ENCODE measurements at places on chromosomes 7 and 10. TPM values are rescaled to one million over a fixed set of nuclear protein-coding genes. Genes with fewer than 3 reads are reported as not detected.

The OR2A42 gene
- not detected for total RNA-seq

The OPN4 gene
- total RNA-seq: not detected

The CHAT gene
- total RNA-seq: not detected

The MRLN gene
- total RNA-seq: not detected

The CRYGN gene
- total RNA-seq: not detected

The TMEM229A gene
- total RNA-seq: not detected

The CUBN gene
- 0.56 TPM for total RNA-seq

The TSPAN14 gene
- total RNA-seq: 100 TPM

The MNX1 gene
- not detected for total RNA-seq

The TUBB8 gene
- total RNA-seq: not detected

The CALML3 gene
- total RNA-seq: not detected

The CALD1 gene
- 0.47 TPM for total RNA-seq

The EPHA1 gene
- total RNA-seq: 0.47 TPM

The SPDYE5 gene
- total RNA-seq: 0.15 TPM

The CNNM1 gene
- not detected for total RNA-seq

The PPIA gene
- 1,935 TPM for total RNA-seq

The ZPBP gene
- total RNA-seq: not detected

The HPSE2 gene
- not detected for total RNA-seq

The PDE1C gene
- total RNA-seq: not detected

The CYP3A7 gene
- total RNA-seq: not detected

The TRIM24 gene
- 17.7 TPM for total RNA-seq

The TSPAN33 gene
- 6.1 TPM for total RNA-seq

The LRRC18 gene
- not detected for total RNA-seq

GRCh38 chr10:48231699-48232315, 42.7 kb downstream of the FRMPD2 start:
- DNase-seq: peak; percentile 37

GRCh38 chr10:13231808-13232207, 2.4 kb downstream of the UCMA start:
- no peak for DNase-seq

DNA sequence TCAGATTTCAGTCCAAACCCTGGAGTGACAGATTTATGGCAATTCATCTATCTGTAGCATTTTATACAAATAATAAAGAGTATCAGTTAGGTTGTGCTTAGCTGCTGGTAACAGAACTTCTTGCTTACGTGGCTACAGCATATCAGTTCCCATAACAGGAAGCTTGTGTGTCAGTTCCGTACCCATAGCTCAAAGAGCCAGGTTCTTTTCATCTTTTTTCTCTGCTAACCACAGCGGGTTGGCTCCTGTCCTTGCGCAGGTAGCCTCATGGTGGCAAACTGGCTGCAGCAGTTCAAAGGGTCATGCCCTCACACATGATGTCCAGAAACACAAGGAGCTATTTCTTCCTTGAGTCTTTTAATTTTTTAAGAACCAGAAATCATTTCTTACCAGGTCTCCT, 1041.8 kb downstream of the GATA3 start:
- no peak for DNase-seq

GRCh38 chr7:51477323-51477722, 160.7 kb upstream of the COBL start:
- no peak for DNase-seq

GRCh38 chr10:77967611-77968022, 41.1 kb upstream of the DLG5 start:
- DNase-seq: no peak

DNA sequence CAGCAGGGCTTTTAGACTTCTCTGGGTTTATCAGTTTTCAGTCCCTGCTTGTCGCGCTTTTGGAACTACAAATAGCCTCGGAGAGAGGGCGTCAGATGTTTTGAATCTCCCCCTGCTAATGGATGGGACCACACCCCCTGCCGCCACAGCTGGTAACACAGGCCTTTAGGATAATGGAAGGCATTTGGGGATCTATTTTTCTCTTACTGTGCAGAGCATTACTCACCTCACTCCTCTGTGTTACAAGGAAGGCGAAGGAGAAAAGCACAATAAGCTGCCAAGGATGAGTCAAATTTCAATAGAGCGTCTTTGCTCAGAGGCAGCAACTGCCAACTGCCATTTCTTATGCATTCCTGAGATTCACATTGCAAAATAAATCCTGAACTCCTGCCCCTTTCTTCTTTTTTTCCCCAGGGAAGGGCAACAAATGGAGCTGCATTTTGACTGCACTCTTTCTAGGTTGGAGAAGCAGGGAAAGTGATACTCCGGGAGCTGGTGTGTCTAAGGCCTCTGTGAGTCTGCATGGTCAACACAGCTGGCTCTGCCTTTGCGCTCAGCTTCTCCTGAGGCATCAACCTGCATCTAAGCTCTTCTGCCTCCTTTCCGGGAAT, 31.5 kb upstream of the SMNDC1 start:
- no peak for DNase-seq

DNA sequence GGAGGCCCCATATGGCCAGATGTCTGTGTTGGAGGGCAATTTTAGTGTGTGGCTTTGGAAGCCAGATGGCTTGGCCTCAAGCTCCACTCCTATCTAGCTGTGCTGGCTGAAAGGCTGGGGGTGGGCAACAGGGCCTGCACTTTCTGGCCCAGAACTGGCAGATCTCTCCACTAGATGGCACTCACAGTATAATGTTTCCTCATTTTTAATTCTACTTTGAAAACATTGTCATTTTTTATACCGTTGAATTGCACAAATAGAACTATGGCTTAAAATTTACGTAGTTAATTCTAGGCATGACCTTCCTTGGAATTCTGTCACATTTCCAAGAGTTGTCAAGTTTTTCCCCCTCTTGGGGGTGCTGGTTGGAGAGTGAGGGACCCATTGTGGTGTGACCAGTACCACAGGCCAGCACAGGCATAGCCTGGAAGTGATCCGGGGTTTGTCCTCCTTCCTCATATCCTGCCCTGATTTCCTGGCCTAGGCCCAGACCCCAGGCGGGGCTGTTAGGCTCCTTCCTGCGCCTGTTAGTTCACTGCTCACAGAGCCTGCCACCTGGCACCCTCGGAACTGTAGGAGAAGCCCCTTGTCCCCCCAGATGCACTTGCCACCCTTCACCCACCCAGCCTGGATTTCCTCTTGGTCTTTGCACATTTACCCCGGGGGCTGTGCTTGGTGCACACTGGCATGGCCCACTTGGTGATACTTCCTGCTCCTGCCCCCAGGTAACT, 52.8 kb downstream of the ARHGAP22 start:
- peak; percentile 41 for DNase-seq

DNA sequence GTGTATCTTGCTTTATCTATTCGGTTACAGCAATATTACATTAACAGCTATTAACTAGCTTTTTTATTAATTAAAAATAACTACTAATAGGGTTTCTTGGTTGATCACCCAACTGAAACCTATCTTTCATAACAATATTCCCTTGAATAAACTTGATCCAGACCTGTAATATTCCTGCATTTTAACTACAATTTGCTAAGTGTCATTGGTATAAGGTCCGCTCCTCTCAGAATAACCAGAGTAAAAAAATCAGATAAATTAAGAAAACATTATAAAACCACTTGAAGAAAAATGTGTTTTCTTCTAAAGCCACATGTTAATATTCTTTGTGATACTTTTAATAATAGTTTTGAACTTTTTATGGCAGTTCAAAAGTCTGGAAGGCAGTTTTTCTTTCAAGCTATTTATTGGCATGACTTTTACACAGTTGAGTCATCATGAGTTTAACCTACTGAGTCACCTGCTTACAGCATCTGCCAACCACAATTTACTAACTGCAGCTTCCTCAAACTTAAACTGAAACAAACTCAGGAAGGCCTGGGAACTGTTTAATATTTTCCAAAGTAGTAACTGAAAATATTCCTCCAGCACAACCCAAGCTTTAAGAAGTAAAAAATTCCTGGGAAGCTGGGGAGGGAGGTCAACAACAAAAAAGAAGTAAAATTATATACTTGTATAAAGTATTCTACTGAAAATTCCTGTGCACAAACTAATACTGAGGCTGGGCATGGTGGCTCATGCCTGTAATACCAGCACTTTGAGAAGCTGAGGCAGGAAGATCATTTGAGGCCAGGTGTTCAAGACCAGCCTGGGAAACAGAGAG, 103.2 kb downstream of the NRBF2 start:
- DNase-seq: peak; percentile 60

DNA sequence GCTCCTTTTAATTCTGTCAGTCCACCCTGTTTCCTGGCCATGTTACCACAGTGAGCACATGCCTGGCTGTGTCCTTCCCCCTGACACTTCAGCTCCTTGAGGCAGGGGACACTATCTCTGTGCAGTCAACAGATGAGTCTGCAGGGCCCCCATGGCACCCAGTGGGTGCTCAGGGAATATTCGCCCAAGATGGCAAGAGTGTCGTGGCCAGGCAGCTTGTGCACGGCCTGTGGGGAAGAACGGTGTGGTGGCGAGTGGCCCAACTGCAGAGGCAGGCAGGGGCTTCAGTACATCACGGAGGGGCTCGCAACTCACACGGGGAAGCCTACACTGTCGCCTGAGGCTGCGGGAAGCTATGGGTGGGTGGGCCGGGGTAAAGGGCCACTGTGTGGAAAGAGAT, 91.1 kb downstream of the TRRAP start:
- no peak for DNase-seq

- no peak for DNase-seq
Observed at GRCh38 chr7:147013825-147014224, 897.2 kb downstream of the CNTNAP2 start.

GRCh38 chr10:46234026-46234425, 52.8 kb upstream of the ANTXRL start:
- DNase-seq: peak; percentile 35

GRCh38 chr7:55526770-55527169, 45.5 kb downstream of the VOPP1 start:
- no peak for DNase-seq

- no peak for DNase-seq
Observed at GRCh38 chr7:94042381-94042780, 38.2 kb upstream of the BET1 start.

DNA sequence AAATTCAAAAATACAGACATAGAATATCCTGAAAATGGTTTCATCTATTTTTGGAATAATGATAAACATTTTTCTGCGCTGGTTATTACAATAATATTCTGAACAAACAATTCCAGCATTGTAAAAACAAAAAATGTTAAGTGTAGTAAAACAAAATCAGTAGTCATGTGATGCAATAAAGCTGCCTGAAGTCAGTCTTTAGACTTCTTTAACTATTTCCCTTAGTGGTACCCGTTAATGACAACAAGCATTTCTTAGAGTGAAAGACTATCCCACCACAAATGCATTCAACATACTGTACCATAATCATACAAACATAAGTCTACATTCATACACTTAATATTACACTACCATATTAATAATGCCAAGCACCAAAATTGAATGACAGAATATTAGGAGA, 1.6 kb downstream of the SKAP2 start:
- DNase-seq: no peak

GRCh38 chr7:20963556-20964280, 177.0 kb upstream of the SP8 start:
- no peak for DNase-seq

GRCh38 chr10:78118591-78118990, 84.9 kb downstream of the RPS24 start:
- no peak for DNase-seq

DNA sequence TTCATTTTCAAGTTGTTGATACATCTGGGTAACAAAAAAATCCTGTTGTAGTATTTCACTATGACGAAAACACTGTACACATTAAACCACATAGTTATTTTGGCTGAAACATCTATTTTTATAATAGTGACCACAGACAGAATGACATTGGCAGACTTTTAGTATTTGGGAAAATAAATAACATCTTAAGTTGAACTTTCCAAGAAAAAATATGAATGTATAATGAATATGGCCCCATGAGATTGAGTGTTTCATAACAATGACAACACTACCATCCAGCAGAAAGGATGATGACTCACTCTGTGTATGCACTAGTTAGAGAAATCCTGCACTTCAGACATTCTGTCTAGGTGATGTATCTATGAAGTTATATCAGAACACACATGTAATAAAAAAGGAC, 118.1 kb downstream of the SEMA3D start:
- DNase-seq: no peak

- no peak for DNase-seq
Observed at GRCh38 chr7:2950578-2950977, 93.1 kb downstream of the CARD11 start.

- no peak for DNase-seq
Observed at GRCh38 chr10:22736134-22736533, 21.8 kb upstream of the PIP4K2A start.

- DNase-seq: no peak
Observed at GRCh38 chr7:26451997-26452396, 160.3 kb downstream of the SNX10 start.

- DNase-seq: no peak
Observed at GRCh38 chr7:150799156-150799555, 1.0 kb downstream of the TMEM176B start.

DNA sequence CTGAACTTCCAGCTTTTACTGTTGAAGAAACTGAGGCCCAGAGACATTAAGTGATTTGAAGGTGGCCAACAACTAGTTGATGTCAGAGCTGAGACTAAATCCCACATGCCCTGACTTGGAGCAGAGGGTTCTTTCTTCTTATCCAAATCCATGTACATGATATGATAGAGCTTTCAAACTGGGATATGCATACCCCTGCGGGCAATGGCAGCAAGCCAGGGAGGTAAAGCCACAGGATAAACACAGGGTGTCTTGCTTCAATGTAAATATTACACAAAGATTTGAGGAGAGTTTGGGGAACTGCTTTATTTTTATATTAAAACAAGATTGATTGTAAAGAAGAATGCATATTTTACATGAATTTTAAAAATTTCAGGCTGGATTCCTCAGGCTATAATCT, 2.3 kb upstream of the LRRC72 start:
- no peak for DNase-seq

- no peak for DNase-seq
Observed at GRCh38 chr7:37488163-37488764, 39.6 kb upstream of the ELMO1 start.

DNA sequence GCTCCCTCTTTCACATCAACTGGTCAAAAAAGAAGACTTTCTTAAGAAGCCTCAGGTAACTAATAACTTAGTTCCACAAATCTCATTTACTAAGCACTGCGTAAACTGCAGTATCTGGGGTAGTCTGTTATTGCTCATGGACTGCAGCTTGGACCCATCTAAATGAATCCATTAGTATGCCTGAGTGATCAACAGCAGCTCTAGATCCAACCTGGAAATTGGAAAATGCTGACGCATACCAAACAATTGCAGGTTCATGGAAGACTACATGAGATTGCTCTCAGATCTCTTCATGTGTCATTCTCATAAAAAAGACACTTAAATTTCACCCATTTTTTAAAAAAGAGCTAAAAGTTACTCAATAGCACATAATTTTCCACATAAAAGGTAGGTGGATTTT, 121.6 kb downstream of the IDE start:
- DNase-seq: no peak

DNA sequence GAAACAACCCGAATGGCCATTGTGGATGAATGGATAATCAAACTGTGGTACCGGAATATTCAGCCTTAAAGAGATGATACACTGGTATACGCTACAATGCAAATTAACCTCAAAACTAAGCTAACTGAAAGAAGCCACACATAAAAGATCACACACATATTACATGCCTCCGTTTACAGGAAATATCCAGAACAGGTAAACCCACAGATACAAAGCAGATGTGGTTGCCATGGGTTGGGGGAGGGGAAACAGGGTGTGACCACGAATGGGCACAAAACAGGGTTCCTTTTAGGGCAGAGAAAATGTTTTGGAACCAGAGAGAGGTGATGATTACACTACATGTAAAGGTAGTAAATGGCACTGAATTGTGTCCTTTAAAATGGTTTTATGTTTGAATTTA, 16.6 kb downstream of the ESYT2 start:
- peak; percentile 78 for DNase-seq

GRCh38 chr10:133027482-133027881, 60.2 kb upstream of the ADGRA1 start:
- no peak for DNase-seq

Measured in activated CD8-positive, alpha-beta memory T cell treated with anti-CD3 and anti-CD28 coated beads, Interleukin-2, amount 10 ng/mL, durations not matched to agents 7 days and 5 days (primary cell).